CD4-positive, CD25-positive, alpha-beta regulatory T cell (primary cell): ENCODE measurements at places on chromosomes 16 and 17. TPM values are rescaled to one million over a fixed set of nuclear protein-coding genes. Genes with fewer than 3 reads are reported as not detected.

DNA sequence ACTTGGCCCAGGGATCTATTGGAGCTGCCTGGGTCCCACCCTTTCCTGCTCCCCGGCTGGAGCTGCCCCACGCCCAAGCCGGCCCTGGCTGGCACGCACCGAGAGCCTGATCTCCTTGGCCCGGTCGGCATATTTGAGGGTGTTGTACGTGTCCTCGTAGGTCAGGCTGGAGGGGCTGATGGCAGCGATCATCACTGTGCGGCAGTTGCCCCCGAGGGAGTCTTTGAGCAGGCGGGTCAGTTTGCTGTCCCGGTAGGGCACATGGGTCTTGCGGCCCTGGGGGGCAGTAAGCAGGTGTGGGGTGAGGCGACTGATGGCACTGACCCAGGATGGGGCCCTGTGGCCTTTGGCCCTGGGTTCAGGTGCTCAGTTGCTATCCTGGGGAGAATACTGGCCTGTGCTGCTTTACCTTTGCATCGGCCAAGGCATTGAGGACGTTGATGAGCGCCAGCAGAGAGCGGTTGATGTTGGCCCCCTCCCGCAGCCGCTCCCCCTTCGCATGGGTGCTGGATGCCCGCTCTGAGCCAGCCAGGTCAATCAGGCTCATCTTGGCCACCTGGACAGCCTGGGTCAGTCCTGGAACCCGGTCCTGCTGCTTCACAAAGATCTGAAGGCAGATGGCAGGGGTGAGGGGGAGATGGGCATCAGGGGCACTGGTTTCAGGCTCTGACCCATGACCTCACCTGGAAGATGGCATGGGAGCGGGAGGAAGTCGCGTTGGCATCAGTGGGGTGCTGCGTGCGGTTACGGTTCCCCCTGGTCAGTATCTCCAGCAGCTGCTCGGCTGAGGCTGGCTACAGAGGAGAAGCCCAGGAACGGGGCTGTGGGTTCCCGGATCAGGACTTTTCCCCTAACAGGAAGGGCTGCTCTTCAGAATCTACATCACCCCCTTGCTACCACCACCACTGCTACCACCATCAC, 13.5 kb downstream of the KIF18B start:
- no peak overlapping the region for H3K4me3 ChIP-seq
- no peaks in the 10 kb centered on the region for H3K36me3 ChIP-seq
- H3K4me1 ChIP-seq, result no peaks in the 10 kb centered on the region
- no peaks in the 10 kb centered on the region for H3K27me3 ChIP-seq
- H3K27ac ChIP-seq, result no peak overlapping the region
- no peak for DNase-seq

- no peak overlapping the region for H3K27ac ChIP-seq
- peaks cover 11% of the 10 kb centered on the region for H3K36me3 ChIP-seq
- no peak for DNase-seq
- H3K4me3 ChIP-seq, result no peak overlapping the region
- H3K4me1 ChIP-seq, result no peaks in the 10 kb centered on the region
These were observed 95.9 kb downstream of the KPNA2 start for GRCh38 chr17:68131456-68131855.

- no peaks in the 10 kb centered on the region for H3K36me3 ChIP-seq
- no peak overlapping the region for H3K4me3 ChIP-seq
- DNase-seq, result no peak
- H3K27me3 ChIP-seq, result no peaks in the 10 kb centered on the region
- H3K4me1 ChIP-seq, result no peaks in the 10 kb centered on the region
- no peak overlapping the region for H3K27ac ChIP-seq
These were observed 149.6 kb downstream of the WWOX start for GRCh38 chr16:78249056-78249455.

Gene PLXDC1
- 12.9 TPM for total RNA-seq

Gene ABCC3
- 3.3 TPM for total RNA-seq

DNA sequence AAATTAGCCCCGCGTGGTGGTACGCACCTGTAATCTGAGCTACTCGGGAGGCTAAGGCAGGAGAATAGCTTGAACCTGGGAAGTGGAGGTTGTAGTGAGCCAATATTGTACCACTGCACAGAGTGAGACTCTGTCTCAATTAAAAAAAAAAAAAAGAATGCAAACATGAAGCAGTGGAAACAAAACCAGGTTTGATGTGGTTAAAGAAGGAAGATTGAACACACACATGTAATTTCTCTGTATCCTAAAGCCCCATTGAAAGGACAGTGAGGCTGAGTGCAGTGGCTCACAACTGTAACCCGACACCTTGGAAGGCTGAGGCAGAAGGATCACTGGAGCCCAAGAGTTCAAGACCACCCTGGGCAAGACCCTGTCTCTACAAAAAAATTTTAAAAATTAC, 26.5 kb upstream of the SBK1 start:
- H3K27ac ChIP-seq, result no peak overlapping the region
- H3K4me1 ChIP-seq, result no peaks in the 10 kb centered on the region

Gene CES1
- 0.89 TPM for total RNA-seq

GRCh38 chr17:67440277-67441051, 63.4 kb downstream of the PITPNC1 start:
- H3K4me1 ChIP-seq, result peaks cover 61% of the 10 kb centered on the region
- no peaks in the 10 kb centered on the region for H3K27me3 ChIP-seq
- peak overlapping the region; percentile 90 for H3K27ac ChIP-seq
- peak overlapping the region; percentile 88 for H3K4me3 ChIP-seq

Gene RNF222
- 0.81 TPM for total RNA-seq

DNA sequence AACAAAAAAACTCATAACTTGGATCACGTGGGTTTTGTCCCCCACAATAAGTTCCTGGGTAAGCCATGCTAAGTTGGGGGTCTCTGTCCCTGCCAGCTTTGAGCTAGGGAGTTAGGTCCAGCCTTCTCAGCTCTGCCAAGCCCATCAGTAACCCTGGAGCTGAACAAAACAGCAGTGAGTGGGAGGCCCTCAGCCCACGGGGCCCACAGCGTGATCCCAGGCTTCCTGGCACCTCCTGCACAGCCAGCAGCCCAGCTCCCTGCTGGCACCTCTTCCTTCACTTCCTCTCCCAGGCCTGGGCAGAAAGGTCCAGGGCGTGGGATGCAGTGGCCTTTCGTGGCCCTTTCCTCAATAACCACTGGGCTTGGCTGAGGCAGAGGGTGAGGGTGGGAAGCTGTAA, 35.5 kb upstream of the CDC42EP4 start:
- no peaks in the 10 kb centered on the region for H3K27me3 ChIP-seq
- H3K4me3 ChIP-seq, result no peak overlapping the region
- H3K36me3 ChIP-seq, result no peaks in the 10 kb centered on the region
- DNase-seq, result no peak

DNA sequence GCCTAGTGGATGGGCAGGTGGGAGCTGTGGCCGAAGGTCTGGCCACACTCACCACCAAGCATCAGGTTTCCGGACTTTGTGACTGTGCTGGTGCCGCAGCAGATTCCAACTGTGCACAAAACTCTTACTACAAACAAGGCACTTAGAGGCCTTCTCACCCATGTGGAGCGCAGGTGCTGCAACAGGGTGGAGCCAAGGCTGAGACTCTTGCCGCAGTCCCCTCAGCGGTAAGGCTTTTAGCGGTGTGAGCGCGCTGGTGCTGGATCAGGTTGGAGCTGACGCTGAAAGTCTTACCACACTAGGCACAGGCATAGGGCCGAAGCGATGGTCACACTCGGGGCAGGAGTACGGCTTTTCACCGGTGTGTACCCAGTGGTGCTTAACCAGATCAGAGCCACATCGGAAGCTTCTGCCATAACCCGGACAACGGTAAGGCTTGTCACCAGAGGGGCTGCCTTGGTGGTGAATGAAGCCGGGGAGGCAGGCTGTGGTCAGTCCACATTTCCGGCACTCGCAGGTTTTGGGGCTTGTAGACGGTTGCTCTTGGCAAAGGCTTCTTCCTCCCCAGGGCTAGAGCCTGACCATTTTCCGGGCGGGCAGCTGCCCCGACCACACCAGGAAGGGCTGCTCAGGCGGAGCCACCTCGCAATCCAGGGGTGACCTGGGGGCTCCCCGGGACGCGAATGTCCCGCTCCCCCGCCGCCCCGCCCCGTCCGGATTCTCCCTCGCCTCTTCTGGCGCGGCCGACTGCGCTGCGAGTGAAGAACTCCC, 1.0 kb upstream of the ARMC5 start:
- peak; percentile 49 for DNase-seq
- H3K4me3 ChIP-seq, result peak overlapping the region; percentile 68
- H3K4me1 ChIP-seq, result peaks cover 52% of the 10 kb centered on the region
- H3K36me3 ChIP-seq, result peaks cover 5% of the 10 kb centered on the region
- H3K27me3 ChIP-seq, result no peaks in the 10 kb centered on the region
- H3K27ac ChIP-seq, result peak overlapping the region; percentile 99

- no peak for DNase-seq
- no peak overlapping the region for H3K27ac ChIP-seq
- H3K4me3 ChIP-seq, result no peak overlapping the region
- H3K27me3 ChIP-seq, result peaks cover 16% of the 10 kb centered on the region
- H3K4me1 ChIP-seq, result no peaks in the 10 kb centered on the region
These were observed 164.0 kb downstream of the MAP2K6 start for GRCh38 chr17:69578385-69578936.

GRCh38 chr17:42233994-42234393, 39.7 kb upstream of the GHDC start:
- H3K36me3 ChIP-seq, result peaks cover 8% of the 10 kb centered on the region
- DNase-seq, result no peak
- no peaks in the 10 kb centered on the region for H3K27me3 ChIP-seq

DNA sequence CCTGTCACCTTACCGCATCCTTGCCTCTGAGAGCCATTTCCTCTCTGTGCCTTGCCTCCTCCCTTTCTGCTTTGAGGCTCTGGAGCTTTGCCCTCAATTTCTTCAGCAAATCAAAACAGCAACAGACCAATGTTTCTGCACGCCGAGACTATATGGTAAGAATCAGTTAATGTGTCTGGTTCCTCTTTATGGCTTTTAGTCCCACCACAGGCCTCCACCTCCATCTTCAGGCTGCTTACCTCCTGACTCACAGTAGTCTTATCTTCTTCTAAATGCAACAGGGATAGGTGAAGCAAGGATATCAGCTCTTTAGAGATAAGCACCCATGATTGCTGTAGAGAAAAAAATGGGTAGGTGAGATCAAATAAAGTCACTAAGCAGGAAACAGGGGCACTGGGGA, 9.2 kb upstream of the ALDOC start:
- no peak overlapping the region for H3K4me3 ChIP-seq
- peaks cover 24% of the 10 kb centered on the region for H3K36me3 ChIP-seq
- no peak for DNase-seq
- H3K4me1 ChIP-seq, result no peaks in the 10 kb centered on the region

DNA sequence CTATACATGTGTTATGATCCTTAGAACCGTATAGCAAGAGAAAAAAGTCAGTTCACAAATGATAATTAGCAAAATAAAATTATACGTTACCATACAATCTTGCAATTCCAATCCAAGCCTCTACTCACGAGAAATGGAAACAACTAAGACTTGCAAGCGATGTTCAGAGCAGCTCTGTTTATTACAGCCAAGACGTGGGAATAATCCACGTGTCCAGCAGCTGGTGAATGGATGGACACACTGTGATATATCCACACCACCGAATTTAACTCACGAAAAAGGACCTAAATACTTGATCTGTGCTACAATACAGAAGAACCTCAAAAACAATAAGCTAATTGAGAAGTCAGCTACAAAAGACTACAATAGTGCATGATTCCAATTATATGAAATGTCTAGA, 88.1 kb downstream of the ADCY9 start:
- H3K4me1 ChIP-seq, result no peaks in the 10 kb centered on the region
- H3K27me3 ChIP-seq, result no peaks in the 10 kb centered on the region
- H3K4me3 ChIP-seq, result no peak overlapping the region
- H3K36me3 ChIP-seq, result no peaks in the 10 kb centered on the region
- DNase-seq, result no peak
- H3K27ac ChIP-seq, result no peak overlapping the region

Gene CISD3
- total RNA-seq, result 8.7 TPM

DNA sequence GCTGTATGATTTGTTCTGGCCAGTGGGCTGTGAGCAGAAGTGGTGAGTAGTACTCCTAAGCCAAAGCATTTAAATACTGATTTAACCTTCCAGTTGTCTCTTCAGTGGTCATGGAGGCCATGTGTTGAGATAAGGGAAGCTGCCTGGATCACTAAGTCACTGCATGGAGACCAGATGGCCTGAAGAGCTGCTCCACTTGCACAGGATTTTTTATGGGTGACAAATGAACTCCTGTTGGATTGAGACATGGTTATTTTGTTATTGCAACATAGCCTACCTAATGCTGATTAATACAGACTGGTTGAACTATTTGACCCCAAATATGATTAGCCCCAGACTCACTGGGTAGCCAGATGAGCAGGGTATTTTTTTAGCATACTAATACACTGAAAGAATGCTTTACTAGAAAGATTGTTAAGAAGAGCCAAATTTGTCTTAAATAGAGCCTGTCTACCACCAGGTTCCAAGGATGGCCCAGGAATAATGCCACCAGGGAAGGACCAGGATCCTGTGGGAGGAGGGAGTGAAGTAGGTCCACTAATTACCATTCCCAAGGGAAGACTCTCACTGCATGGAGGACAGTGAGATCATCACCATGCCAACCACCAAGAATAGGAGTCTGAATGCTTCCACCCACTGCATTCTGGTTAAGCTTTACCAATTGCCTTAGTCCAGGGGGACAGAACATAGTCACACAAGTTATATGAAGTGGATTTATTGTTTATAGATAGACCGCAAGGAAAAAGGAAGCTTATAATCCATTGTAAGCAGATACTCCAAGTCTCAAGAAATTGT, 187.4 kb upstream of the IRX6 start:
- DNase-seq, result no peak
- H3K4me3 ChIP-seq, result no peak overlapping the region
- no peaks in the 10 kb centered on the region for H3K27me3 ChIP-seq

- H3K36me3 ChIP-seq, result no peaks in the 10 kb centered on the region
- H3K4me3 ChIP-seq, result no peak overlapping the region
- DNase-seq, result no peak
- no peaks in the 10 kb centered on the region for H3K27me3 ChIP-seq
- peaks cover 13% of the 10 kb centered on the region for H3K4me1 ChIP-seq
These were observed 8.5 kb upstream of the PRSS22 start for GRCh38 chr16:2866431-2866830.

GRCh38 chr17:82444284-82444893, 6.2 kb downstream of the CYBC1 start:
- H3K4me1 ChIP-seq, result peaks cover 20% of the 10 kb centered on the region
- no peaks in the 10 kb centered on the region for H3K27me3 ChIP-seq
- H3K27ac ChIP-seq, result no peak overlapping the region

GRCh38 chr16:22353191-22353919, 21.1 kb downstream of the CDR2 start:
- peaks cover 46% of the 10 kb centered on the region for H3K36me3 ChIP-seq
- H3K27me3 ChIP-seq, result no peaks in the 10 kb centered on the region
- peaks cover 57% of the 10 kb centered on the region for H3K4me1 ChIP-seq

GRCh38 chr16:21653571-21653970, 1.2 kb upstream of the IGSF6 start:
- H3K4me1 ChIP-seq, result peaks cover 13% of the 10 kb centered on the region
- no peak for DNase-seq
- peaks cover 20% of the 10 kb centered on the region for H3K36me3 ChIP-seq
- H3K27ac ChIP-seq, result no peak overlapping the region

- H3K36me3 ChIP-seq, result no peaks in the 10 kb centered on the region
- no peak overlapping the region for H3K27ac ChIP-seq
- no peaks in the 10 kb centered on the region for H3K4me1 ChIP-seq
- DNase-seq, result no peak
- no peaks in the 10 kb centered on the region for H3K27me3 ChIP-seq
These were observed 1.8 kb downstream of the CCL22 start for GRCh38 chr16:57360321-57360935.

Gene TERB1
- total RNA-seq, result 0.20 TPM
